ENCODE measurements at places on chromosomes 2 and 18.

- no peak for DNase-seq
Observed at GRCh38 chr2:53770264-53770663, 2.7 kb downstream of the CHAC2 start.

- DNase-seq, result no peak
Observed at GRCh38 chr2:223363085-223363484, 239.1 kb downstream of the SCG2 start.

DNA sequence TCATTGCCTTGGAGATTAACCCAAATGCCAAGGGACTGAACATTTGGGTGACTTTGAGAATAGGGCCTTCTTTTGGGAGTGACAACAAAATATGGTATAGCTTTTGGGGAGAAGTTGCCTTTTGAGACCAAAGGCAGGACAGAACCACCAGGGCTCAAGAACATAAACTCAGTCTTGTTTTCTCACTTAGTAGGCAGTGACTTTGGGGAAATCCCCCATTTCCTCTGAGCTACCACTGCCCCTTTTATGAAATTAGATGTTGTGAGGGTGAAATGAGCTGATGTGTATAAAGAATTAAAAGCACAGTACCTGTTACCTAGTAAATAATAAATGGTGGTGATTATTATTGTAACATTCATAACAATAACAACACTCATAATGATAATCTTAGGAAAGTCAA is 36.5 kb downstream of the GPD2 start:
- DNase-seq, result no peak

GRCh38 chr2:43943323-43943722 is 52.5 kb downstream of the LRPPRC start:
- DNase-seq, result no peak

DNA sequence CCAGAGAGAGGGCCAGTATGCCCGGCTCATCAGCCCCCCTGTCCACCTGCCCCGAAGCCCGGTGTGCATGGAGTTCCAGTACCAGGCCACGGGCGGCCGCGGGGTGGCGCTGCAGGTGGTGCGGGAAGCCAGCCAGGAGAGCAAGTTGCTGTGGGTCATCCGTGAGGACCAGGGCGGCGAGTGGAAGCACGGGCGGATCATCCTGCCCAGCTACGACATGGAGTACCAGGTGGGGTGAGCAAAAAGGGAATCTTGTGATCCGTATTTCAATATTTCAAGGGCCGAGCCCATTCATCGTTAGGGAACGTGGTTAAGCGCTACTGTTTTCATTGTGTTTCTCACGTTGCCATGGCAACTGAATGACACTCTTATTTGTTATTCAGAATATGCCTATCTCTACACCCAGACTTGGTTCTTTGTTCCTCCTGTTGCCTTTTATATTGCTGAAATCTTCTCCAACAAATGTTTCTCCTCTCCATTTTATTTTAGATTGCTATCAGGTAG is 81.5 kb downstream of the NRP2 start:
- peak; percentile 46 for DNase-seq

- no peak for DNase-seq
Observed at GRCh38 chr2:240214790-240215675, 74.6 kb upstream of the OTOS start.

DNA sequence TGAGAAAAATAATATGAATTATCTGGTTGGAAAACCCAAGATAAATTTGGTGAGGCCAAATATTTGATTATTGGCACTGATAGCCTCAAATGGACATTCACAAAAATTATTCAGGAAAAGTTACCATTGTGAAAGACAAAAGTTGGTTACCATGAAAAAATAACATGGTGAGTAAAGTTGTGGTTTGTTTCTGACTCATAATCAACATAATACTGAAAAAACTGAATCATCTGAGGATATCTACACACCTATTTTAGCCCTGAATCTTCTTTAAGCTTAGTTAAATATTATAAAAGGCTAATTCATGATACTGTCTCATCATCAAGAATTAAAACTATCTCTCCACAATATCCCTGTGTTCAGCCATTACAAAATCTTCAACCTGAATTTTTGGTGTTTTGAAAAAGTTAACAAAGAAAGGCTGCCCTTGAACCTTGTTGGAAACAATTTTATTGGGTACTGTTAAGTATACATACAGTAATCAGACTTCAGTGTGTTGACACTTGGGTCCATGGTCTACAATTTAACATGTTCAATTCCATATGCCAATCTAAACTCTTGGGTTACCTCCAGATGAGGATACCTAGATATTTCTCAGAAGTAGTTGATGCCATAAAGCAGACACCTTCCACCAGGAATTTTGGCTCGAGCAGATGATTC is 607.5 kb upstream of the SLC39A10 start:
- no peak for DNase-seq

GRCh38 chr18:65363011-65363410 is 387.8 kb upstream of the CDH7 start:
- DNase-seq, result no peak

DNA sequence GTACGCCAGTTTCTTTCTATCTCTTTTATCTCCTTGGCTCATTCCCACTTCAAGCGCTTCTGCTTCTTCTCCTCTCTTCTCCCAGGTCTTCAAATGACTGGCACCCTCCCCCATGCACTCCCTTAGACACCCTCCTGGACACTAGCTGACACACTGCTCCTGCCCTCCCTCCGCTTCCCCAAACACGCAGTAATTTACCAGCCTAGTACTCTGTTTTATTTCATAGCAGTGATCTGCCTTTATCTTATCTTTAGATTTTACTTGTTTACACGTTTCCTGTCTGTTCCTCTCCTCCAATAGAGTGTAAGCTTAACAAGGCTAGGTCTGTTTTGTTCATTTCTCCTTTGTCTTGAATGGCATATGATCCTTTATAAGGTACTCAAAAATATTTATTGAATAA is 93.9 kb downstream of the SCN3A start:
- no peak for DNase-seq

- DNase-seq, result no peak
Observed at GRCh38 chr2:209238765-209239584, 184.9 kb upstream of the MAP2 start.

DNA sequence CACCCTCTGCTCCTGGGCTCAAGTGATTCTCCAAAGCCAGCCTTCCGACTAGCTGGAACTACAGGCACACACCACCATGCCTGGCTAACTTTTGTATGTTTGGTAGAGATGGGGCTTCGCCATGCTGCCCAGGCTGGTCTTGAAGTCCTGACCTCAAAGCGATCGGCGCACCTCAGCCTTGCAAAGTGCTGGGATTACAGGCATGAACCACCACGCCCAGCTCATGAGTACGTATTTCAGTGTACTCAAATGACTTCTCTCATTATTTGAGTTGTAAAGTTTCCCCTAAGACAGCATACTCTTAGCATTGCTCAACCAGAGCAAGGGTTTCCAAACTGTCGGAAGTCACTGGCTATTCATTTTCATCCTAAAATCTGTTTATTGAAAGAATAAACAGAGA is 40.3 kb downstream of the IMPA2 start:
- no peak for DNase-seq

DNA sequence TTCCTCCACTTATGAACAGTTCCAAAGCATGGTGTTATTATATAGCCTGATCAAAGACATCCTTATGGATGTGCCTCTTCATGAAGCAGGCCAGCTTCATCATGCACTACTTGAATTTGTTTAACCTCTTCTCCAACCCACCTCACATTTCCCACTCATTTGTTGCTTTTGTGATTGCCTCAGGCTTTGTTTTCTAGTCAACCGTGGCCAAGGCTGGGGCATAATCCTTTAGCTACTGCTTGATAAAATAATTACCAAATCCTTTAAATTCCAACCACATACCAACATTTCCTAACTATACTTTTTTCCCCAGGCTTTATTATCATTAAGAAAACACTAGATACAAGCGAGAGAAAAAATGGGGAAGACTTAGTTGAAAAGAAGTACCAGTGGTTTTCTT is 39.6 kb upstream of the SCN1A start:
- DNase-seq, result no peak

GRCh38 chr2:234425639-234426603 is 71.0 kb downstream of the ARL4C start:
- DNase-seq, result no peak

DNA sequence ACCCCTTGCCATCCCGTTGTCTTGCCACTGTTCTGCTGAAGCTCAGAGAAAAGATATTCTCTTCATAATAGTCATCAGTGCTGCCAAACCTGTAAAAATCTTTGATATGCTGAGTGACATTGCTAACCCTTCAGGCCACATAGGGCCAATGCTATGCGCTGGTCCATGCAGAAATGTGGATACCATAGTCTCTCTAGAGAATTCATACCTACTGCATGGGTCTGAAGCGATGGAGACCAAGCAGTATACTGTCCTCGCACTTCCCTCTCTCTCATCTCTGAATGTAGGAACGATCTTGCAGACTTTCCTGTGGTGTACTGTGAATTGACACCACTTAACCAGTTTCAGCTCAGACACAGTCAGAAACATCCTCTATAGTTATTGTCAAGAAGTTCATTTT is 17.9 kb upstream of the ANKRD44 start:
- no peak for DNase-seq

DNA sequence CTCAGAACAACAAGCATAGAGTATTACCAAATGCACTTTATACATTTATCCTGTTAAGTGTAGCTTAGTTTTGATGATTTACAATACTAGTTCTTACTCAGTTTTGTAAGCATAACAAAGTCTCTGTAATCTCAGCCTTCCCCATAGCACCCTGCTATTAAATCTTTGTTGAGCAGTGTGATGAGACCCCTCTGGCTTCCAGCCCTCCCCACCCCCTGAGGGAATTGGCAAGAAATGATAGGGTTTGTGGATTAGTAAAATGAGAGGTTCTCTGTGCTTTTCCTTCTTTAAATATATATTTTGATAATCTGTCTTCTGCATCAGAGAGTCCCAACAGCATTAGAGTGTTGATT is 37.2 kb downstream of the ZNF521 start:
- DNase-seq, result no peak

- no peak for DNase-seq
Observed at GRCh38 chr2:109131777-109132176, 2.8 kb downstream of the SH3RF3 start.

DNA sequence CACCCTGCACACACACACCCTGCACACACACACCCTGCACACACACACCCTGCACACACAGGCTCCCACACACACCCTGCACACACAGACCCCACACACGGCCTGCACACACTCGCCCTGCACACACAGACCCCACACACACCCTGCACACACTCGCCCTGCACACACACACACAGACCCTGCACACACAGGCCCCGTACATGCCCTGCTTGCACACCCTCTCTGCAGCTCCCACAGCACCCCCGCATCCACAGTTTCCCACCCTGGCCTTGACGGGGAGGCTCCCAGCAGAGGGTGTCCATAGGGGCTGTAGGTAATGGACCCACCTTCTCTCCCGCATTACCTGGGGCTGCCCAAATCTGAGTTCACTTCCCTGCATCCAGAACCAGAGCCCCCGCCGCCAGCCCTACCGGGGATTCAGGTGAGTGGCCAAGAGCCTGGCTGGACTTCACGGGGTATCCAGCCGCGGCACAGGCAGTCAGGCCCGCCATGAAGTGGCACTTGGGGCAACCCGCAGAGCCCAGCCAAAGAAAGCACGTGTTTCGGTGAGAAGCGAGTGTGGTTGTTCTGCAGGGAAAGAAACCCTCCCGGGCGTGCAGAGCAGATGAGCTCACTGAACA is 88.6 kb upstream of the GPC1 start:
- DNase-seq, result no peak
